ENCODE measurements at places on chromosomes 3 and 15. TPM values are rescaled to one million over a fixed set of nuclear protein-coding genes. Genes with fewer than 3 reads are reported as not detected.

- H3K4me1 ChIP-seq, result no peaks in the 10 kb centered on the region
- no peaks in the 10 kb centered on the region for H3K36me3 ChIP-seq
- DNase-seq, result no peak
- H3K27ac ChIP-seq, result no peak overlapping the region
- peaks cover 2% of the 10 kb centered on the region for H3K27me3 ChIP-seq
These were observed 22.0 kb downstream of the CGNL1 start for GRCh38 chr15:57398336-57398735.

SLC22A14 gene
- not detected for total RNA-seq

GRCh38 chr3:3037156-3037555 lies 73.0 kb downstream of the IL5RA start:
- no peak overlapping the region for H3K27ac ChIP-seq
- no peak for DNase-seq
- no peaks in the 10 kb centered on the region for H3K27me3 ChIP-seq
- H3K4me1 ChIP-seq, result no peaks in the 10 kb centered on the region
- H3K4me3 ChIP-seq, result no peak overlapping the region
- no peaks in the 10 kb centered on the region for H3K36me3 ChIP-seq

FRMD4B gene
- total RNA-seq, result 69.5 TPM

SLC24A5 gene
- total RNA-seq, result not detected

CHAC1 gene
- total RNA-seq, result 22.0 TPM

DAZL gene
- total RNA-seq, result not detected

GRCh38 chr15:96849271-96849900 lies 518.9 kb downstream of the NR2F2 start:
- H3K36me3 ChIP-seq, result no peaks in the 10 kb centered on the region
- DNase-seq, result no peak
- H3K27ac ChIP-seq, result no peak overlapping the region

CCDC54 gene
- not detected for total RNA-seq

DNA sequence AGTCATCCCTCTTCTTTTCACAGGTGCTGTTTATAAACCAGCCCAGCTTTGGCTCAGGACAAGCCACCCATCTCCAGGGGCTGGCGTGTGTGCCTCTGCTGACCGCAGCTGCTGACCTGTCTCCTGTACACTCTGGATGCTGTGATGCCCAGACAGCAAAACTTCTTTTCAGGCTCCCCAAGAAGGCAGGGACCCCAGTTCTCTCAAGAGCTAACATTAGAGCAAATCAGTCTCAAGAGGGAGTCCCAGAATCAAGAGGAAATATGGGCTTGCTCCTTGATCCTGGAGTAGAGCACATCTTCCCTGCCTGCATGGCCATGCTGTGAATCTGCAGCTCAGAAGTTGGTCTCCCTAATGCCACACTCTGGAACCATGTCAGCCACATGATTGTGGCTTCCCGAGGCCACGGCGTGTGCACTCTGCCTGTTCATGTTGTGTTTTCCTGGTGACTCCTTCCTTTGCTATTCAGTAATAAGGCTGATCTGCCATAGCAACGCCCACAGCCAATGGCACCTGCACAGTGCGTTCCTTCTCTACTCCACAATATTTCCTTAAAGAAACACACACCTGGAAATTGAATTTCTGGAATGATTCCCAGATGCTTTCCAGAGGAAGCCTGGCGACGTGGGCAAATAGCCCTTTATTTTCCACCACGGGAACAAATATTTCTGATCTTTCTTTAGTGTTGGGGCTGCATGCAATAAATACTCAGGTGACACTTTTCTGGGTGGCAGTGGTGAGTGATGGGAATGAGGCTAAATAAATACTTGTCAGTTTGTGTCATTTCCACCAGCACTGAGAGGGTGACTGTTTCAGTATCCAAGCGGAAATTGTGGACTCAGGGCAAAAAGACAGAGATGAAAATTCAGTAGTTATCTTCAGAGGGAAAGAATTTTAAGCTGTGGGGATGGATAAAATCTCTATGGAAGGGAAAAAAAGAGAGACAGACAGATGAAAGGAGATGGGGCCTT lies 21.9 kb upstream of the THSD4 start:
- H3K4me3 ChIP-seq, result no peak overlapping the region
- peaks cover 3% of the 10 kb centered on the region for H3K27me3 ChIP-seq
- no peak for DNase-seq
- no peaks in the 10 kb centered on the region for H3K36me3 ChIP-seq

C3orf49 gene
- total RNA-seq, result not detected

- no peaks in the 10 kb centered on the region for H3K27me3 ChIP-seq
- no peak for DNase-seq
- no peaks in the 10 kb centered on the region for H3K36me3 ChIP-seq
These were observed 79.2 kb upstream of the COL8A1 start for GRCh38 chr3:99559196-99559595.

GRCh38 chr15:92140796-92141195 lies 252.9 kb upstream of the ST8SIA2 start:
- peaks cover 12% of the 10 kb centered on the region for H3K36me3 ChIP-seq
- DNase-seq, result no peak
- no peaks in the 10 kb centered on the region for H3K27me3 ChIP-seq
- H3K4me1 ChIP-seq, result no peaks in the 10 kb centered on the region
- no peak overlapping the region for H3K4me3 ChIP-seq

All from activated CD4-positive, alpha-beta memory T cell treated with anti-CD3 and anti-CD28 coated beads, Interleukin-2, amount 10 ng/mL, durations not matched to agents 7 days and 5 days (primary cell).